Retina (tissue), 1 donor: ENCODE measurements at places on chromosomes 3 and 15.

GRCh38 chr15:62067448-62068044, 769 bp downstream of the C2CD4A start:
- DNase-seq: peak; percentile 71

DNA sequence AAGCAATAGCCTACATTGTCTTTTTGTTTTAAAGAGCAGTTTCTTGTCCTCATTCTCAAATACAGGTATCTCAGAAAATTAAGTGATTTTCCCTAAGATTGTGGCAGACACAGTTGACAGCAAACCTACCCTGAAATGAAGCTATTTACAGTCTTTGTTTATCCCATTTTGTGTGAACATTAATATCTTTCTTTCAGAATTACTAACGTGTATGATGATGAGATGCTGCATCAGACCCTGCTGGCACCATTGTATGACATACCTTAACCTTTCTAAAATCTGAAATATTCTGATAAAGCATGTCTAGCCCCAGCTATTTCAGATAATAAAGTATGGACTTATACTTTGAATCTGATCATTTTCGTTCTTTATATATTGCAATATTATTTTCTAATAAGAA, 185.9 kb downstream of the RSRC1 start:
- no peak for DNase-seq

GRCh38 chr15:73710321-73710720, 26.1 kb downstream of the CD276 start:
- DNase-seq: no peak

GRCh38 chr3:129633751-129634481, 27.4 kb upstream of the PLXND1 start:
- no peak for DNase-seq

GRCh38 chr15:38620098-38620497, 55.5 kb upstream of the RASGRP1 start:
- DNase-seq: no peak

DNA sequence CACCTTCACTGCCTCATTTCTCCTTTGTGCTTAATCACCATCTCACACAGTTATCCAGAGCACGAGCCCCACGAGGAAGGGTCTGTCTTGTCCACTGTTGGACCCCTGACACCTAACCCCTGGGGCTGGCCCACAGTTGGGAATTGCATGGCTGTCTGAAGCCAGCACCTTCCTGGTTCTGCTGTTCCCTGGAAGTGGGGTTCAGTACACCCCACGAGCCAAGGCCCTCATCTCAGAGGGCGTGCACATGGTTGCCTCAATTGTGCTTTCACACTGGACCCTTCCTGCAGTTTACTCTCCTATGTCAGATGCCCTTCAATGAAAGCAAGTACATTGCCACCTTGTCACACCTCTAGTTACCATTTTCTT, 30.7 kb downstream of the BTD start:
- no peak for DNase-seq

DNA sequence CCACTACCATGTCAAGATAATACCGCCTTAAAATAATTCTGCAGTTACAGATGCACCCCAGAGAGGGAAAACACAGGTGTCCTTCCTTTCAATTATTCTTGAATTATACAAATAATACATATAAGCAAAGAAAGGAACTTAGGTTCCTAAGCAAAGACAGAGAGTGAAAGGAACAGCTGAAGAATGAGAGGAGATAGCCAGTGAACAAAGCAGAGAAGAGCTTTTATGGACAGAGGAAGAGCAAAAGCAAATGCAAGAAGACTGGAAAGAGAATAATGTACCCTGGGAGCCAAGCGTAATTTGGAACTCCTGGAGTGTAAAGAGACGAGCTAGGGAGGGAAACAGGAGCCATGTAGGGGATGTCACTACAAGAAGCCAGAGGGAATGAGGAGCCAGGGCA, 21.7 kb downstream of the GPR176 start:
- no peak for DNase-seq

GRCh38 chr3:115169808-115170207, 22.7 kb upstream of the ZBTB20 start:
- no peak for DNase-seq

- DNase-seq: no peak
Observed at GRCh38 chr3:187012609-187013051, 82.3 kb downstream of the ST6GAL1 start.

DNA sequence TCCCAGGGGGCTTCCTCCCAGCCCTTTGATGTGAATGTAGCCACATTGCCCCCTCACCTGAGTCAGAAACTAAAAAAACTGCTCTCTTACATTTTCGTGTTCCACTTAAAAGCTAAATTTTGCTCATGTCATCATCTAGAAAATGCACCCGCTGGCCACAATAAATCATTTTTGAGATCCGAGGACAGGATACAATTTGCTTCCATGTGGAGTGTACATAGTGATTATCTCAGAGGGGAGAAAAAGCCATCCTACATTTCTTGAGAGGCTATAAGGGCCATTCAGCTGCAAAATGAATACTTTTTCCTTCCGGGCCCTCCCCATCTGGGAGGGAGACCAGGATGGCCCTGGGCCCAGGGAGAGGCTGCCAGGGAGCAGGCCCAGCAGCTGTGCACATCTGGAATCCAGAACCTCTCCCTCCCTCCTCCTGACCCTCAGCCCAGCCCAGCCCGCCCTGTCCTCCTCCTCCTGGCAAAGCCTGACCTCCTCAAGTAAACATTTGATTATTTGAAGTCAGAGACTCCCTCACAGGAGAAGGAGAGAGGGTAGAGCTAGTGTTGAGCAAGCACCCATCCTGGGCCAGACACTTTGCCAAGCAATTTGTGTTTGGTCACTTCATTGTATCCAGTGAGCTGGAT, 59.1 kb downstream of the CORO2B start:
- no peak for DNase-seq

DNA sequence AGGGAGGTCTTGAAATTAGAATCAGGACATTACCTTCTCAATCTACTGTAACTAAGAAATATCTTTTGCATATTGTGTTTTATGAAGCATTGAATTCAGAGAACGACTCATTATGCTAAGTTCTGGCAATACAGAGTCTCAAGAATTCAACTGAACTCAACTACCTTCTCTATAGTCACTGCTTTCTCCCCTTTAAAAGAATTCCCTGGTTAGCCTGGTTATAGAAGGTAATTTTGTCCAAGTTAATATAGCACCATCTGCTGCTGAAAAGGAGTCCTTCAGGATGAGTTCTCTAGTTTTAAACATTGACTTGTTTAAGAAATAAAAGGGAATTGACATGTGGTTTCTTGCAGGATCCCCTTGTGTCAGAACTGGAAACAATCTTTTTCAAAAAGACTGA, 60.2 kb downstream of the IL16 start:
- DNase-seq: no peak

DNA sequence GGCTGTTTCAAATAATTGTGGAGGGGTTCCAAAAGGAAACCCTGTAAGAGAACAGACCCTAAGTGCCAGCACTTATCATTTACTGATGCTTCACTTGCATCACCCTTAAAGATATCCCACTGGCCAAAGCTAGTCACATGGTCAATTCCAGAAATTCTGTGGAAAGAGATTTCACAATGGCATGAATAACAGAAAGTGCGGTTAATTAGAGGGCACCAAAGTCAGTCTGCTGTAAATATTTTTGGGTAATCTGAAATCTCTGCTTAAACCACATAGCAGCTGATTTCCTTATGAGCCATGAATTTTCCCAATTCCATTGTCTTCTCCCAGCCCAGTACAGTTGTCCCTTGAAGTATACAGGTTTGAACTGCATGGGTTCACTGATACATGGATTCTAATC, 346.1 kb downstream of the SI start:
- DNase-seq: no peak

DNA sequence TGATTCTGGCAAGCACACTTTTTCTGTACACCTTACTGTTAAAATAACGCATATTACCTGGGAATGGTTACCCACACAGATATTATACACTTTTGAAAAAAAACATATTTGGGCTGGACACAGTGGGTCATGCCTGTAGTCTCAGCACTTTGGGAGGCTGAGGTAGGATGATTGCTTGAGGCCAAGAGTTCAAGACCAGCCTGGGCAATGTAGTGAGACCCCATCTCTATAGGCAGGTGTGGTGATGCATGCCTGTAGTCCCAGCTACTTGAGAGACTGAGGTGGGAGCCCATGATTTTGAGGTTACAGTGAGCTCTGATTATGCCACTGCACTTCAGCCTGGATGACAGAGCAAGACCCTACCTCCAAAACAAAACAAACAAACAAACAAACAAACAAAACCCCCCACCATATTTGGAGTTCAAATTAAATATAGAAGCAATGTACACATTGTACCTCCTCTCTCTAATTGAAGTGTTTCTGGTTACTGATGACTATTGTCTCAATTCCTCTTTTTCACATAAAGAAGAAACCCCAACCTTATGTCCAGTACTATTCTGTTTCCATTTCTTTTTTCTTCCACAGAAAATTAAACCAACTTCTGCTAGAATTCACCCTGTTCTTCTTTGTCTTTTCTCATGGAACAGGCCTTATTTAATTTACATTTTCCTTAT, 152.6 kb upstream of the UMPS start:
- DNase-seq: no peak

- no peak for DNase-seq
Observed at GRCh38 chr15:31567861-31568260, 241.2 kb downstream of the KLF13 start.

DNA sequence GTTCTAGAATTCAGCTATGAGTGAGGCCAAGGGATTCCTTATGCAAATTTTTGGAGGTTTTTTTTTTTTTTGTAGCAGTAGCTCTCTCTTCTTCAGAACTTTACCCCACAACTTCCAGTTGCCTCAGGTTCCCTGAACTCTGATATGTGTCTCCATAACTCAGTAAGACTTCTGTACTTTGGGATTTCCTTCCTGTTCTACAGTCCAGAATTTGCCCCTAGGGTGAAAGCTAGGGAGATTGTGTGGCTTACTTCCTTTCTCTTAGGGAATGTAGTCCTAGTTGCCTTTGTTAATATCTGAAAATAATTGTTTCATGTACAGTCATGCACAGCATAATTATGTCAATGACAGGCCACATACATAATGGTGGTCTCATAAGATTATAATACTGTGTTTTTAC, 30.8 kb downstream of the LRRC28 start:
- no peak for DNase-seq

GRCh38 chr15:99114511-99115299, 9.8 kb downstream of the SYNM start:
- DNase-seq: no peak

- no peak for DNase-seq
Observed at GRCh38 chr3:152159328-152159727, 109.4 kb upstream of the MBNL1 start.

GRCh38 chr3:123568875-123569274, 16.0 kb downstream of the HACD2 start:
- DNase-seq: no peak

DNA sequence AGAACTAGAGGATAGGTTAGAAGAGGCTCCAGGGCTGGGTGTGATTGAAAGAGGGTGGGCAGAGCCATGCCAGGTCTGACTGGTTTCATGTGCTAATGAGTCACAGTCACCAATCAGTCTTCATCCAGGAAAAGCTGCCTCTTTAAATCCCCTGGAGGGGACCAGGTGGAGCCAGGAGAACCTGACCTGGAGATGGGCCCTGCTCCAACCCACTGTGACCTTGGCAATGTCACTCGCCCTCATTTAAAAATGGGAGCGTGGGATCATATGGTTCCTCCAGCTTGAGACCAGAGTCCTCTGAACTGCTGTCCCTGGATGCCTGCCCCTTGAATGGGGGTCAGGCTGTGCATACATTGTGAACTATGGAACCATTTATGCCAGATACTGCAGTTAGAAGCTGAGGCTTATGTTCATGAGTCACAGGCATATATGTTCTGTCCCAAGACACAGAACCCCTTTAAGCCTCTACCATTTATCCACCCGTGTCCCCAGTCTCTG, 23.0 kb downstream of the HES1 start:
- DNase-seq: no peak

DNA sequence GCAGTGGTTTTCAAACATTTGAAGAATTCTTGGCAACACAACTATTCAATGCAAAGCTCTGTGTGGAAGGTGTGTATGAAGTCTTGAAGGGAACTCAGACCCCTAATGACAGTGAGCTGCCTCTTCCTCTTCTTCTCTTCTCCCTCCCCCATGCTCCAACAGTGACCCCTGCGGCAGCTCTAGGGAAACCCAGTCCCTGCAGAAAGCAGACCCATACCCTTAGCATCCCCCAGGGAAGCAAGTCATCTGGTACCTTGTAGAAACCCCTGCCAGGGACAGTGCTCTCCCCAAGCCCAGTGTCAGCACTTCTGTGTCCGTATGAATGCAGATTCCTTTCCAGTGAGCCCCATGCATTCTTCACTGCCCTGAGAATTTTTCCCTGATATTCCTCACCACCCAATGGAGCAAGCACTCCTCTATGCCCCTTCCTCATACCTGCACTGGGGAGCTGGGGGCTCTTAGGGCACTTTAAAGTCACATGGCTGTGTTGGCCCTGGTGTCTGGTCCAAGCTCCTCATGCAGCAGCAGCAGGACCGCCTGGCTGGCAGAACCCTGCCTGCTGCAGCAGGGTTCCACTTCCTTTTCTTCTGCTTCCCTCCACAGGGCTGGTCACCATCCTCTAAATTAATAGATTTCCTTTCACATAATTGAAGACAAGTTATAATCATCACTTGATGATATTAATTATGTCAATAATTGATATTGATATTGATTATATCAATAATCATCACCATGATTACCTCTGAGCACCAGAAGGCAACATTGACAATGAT, 442.5 kb downstream of the EPHB1 start:
- DNase-seq: peak; percentile 20

DNA sequence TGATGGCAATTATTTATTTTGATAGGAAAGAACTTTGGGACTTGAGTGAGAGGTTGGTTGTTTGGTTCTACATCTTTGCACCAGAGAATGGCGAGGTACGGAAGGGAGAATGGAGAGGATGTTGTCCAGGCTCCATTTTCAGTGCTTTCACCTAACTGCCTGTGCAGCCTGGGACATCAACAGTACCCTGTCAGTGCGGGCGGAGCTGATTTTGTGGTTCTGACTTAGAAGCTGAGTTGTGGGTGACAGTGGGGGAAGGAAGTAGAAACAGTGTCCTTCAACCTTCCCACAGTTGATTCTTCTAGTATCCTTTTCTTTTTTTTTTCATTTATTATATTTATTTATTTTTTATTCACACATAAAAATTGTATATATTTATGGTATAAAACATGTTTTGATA, 95.3 kb downstream of the TIGIT start:
- no peak for DNase-seq

GRCh38 chr3:180704532-180704931, 25.2 kb upstream of the CCDC39 start:
- no peak for DNase-seq

DNA sequence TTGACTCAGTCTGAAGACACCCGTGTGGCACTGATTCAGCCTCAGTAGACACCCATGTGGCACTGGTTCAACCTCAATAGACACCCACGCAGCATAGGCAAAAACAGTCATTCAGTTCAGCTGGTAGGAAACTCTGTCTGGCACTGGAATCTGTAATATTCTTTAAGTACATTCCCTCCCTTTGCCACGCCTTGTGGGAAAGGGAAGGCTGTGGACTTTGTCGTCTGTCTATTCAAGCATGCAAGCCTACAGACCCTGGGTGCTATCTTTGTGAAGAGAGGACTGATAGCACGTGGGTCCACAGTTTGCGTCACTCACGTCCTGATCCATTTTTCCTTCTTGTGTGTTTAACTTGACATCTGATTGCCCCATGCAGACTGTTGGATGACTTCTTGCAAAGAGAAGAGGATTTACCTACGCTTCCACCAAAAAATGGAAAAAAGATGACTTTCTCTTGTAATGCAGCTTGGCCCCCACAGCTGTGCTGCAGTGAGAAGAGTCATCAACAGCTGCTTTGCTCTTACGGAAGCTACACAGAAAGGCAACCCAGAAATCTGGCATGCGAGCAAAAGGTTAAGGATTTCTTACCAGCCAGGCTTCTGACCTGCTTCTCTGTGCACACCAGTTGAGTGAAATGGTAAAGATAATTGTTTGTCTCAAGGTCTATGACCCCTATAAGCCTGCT, 278.1 kb downstream of the ULK4 start:
- DNase-seq: no peak
